BJ (cell line): ENCODE measurements at places on chromosomes 1 and 21.

GRCh38 chr1:3139451-3139852, 70.4 kb downstream of the PRDM16 start:
- no peak for DNase-seq

GRCh38 chr1:225642177-225642576, 10.7 kb downstream of the ENAH start:
- no peak for DNase-seq

- DNase-seq = no peak
These were observed 5.7 kb downstream of the WNT4 start for GRCh38 chr1:22137004-22137720.

DNA sequence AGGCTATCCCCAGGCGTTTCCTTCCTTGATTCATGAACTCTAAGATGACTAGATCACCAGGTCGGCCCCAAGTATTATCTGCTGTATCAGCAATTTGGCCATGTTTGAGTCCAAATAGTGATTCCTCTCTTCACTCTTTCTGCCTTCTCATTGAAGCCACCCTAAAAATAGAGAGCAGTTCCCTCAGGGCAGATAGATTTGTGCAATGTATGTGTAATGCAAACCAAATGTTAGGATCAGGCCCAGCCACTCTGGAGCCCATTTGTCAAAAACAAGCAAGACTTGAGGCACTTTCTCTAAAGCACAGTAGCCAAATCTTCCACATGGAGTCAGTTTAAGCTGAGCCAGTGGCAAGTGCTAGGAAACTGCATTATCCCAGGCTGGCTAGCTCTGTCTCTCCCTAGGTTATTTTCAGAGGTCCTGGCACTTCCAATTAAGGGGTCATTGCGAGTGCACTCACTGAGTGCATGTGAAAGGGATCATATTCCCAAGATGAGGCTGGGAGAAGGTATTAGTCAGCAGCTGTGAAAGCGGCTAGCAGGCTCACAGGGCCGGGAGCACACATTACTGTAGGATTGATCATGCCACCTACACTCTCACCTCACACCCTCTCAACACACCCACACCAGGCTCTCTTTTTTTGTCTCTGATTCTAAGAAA, 97.9 kb upstream of the RAB3GAP2 start:
- peak; percentile 95 for DNase-seq

GRCh38 chr1:117630423-117630998, 24.7 kb downstream of the TENT5C start:
- no peak for DNase-seq

- no peak for DNase-seq
These were observed 40.0 kb downstream of the NTPCR start for GRCh38 chr1:232990176-232991128.

DNA sequence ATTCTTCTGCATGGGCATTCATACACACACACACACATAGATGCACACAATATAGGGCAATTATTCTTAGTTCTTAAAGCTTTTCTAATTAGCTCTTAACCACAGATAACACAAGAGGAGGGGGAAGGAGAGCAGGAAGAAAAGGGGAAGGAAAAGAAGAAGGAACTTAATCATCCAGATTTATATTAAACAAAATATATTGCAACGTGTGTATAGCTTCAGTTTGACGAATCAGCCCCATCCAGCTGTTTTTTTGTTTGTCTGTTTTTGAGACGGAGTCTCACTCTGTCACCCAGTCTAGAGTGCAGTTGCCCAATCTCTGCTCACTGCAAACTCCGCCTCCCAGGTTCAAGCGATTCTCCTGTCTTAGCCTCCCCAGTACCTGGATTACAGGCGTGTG, 21.7 kb upstream of the ANKRD13C start:
- DNase-seq = no peak

GRCh38 chr1:158147869-158148268, 32.8 kb upstream of the CD1D start:
- DNase-seq = no peak

DNA sequence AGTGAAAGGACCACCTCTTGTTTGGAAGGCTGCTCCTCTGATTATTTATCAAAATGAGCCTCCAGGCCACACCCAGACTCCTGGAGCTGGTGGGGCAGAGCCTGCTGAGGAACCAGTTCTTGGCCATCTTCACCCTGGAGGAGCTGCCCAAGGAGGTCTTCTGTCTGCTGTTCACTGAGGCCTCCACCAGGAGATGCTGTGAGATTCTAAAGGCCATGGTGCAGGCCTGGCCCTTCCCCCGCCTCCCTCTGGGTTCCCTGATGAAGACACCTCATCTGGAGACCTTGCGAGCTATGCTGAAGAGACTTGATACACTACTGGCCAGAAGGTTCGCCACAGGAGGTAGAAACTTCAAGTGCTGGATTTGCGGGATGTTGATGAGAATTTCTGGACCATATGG, 61.7 kb upstream of the GJA8 start:
- DNase-seq = no peak

DNA sequence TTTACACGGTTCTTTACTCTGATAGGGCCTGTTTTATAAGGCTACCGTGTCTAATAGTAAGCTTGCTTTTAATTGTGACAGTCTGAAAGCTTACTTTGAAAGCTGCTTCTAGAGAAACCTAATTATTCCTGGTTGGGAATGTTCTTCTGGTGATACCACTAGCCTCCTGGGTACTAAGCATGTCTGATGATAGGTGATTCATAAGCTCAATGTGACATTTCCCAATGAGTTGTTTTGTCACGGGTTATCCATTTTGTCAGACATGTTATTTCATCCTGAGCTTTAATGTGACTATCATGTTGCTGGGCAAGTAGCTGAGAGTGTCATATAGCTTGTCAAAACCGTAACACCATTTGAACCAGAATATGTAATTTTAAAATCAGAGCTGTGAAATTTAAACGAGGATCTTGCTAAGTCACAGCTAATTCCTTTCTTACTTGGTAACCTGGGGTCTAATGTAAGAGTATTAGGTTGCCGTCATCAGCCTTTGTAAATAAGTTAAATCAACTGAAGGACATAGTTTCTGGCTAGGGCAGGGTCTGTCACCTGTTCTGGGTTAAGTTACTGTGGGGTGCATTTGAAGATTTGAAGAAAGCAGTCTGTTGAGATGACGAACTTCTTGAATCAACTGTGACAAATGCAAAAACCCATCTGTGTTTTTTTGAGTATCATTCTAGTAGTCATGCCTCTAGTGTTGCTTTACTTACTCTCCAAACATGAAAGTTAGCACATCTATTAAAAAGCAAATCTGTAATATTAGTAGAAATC, 529.2 kb downstream of the USP25 start:
- DNase-seq = no peak

GRCh38 chr1:47650205-47650604, 212.4 kb downstream of the FOXD2 start:
- peak; percentile 6 for DNase-seq

GRCh38 chr1:231936983-231937775, 310.6 kb downstream of the DISC1 start:
- no peak for DNase-seq

- no peak for DNase-seq
These were observed 124.6 kb downstream of the BACH1 start for GRCh38 chr21:29423099-29423870.

DNA sequence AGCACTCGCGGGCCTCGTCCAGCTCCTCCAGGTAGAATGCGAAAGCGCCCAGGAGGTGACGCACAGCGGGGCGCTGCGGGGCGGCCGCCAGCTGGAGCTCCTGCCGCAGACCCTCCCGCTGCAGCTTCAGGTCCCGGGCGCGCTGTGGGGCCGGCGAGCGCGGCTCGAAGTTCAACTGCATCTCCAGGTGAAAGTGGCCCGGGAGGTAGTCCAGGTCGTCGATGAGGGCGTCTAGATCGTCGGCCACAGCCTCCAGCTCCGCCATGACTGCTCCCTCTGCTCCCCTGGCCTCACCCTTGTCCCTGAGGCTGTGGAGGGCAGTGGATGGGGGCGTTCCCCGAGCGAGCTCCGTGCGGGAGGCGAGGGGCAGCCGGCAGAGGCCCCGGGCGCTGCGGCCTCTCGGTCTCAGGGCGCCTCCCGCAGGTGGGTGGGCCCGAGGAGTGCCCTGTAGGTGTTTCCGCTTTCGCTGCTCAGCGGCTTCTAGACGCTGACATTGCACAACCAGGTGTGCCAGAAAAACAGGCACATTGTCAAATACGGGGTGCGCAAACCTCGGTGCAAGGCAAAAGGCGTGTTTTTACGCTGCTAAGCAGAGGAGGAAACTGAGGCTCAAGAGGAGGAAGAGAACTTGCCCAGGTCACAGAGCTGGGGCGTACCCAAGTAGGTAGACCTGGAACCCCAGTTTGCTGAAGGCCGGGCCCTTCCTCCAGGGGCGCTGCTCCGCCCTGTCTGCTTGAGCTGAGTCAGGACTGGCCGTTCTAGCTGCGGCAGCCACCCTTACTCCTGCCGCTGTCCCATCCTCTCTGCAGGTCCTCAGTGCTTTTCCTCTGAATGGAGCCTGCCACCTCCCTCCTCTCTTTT, at the start of gene TTC22:
Gene TTC22 (minus strand): TSS at position 425 of the 861 bp plus-strand sequence. CDS start 160 bp downstream, at position 265.
- no peak for DNase-seq

- no peak for DNase-seq
These were observed 11.0 kb downstream of the BRINP2 start for GRCh38 chr1:177181631-177182291.

GRCh38 chr1:22246755-22247480, 104.0 kb upstream of the WNT4 start:
- no peak for DNase-seq

DNA sequence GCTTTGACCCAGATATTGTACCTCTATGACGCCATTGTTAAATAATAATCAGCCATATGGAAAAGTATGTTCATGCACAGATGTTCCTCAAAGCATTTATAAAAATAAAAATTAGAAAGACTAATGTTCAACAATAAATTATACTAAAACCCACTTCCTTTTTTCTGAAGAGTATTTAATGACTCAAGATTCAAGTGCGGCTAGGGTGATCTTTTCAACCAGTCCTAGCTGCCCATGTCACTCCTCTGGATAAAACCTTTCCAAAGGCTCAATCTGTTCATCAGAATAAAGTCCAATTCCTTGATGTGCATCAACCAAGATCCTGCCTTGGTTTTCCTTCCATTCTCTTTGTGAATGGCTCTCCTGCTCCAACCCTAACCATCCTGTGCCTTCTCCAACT, 292.0 kb downstream of the VAV3 start:
- no peak for DNase-seq

DNA sequence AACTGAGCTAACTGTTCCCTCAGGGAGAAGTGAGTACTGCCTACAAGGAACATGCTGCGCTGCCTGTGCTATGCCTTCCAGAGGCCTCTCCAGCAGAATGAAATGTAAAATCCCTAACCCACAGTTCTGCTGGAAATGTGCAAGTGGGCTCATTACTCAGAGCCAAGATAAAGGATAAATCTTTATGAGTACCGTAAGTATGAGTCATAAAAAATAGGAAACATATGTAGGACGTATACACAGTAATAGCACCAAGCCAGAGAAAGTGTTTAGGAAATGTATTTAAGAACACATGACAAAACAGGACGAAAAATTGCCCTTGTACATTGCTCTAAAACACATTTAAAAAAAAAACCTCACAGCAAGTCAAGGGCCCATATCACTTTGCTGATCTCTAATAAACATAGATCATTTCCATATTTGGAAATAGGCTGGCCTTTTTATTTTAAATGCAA, 104.6 kb downstream of the TGFBR3 start:
- DNase-seq = peak; percentile 65

DNA sequence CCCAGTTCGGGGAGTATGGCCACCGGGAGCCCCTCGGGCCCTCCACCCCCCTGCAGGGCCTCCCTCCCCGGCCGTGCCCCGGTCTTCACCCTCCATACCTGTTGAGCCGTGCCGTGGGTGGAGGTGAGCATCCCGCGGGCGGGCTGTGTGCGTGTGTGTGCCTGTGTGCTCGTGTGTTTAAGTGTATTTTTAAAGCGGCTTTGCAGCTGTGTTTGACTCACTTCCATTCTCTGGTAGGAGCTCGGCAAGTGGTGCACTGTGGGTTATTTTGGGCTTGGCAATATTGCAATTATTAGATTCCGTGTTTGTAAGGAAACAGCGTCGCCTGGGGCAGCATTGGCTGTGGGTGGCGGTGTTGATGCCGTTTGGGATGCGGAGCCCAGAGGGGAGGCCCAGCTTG, 20.3 kb upstream of the PLCH2 start:
- DNase-seq = no peak

- no peak for DNase-seq
These were observed 1.1 kb downstream of the TSPAN2 start for GRCh38 chr1:115088115-115088778.

DNA sequence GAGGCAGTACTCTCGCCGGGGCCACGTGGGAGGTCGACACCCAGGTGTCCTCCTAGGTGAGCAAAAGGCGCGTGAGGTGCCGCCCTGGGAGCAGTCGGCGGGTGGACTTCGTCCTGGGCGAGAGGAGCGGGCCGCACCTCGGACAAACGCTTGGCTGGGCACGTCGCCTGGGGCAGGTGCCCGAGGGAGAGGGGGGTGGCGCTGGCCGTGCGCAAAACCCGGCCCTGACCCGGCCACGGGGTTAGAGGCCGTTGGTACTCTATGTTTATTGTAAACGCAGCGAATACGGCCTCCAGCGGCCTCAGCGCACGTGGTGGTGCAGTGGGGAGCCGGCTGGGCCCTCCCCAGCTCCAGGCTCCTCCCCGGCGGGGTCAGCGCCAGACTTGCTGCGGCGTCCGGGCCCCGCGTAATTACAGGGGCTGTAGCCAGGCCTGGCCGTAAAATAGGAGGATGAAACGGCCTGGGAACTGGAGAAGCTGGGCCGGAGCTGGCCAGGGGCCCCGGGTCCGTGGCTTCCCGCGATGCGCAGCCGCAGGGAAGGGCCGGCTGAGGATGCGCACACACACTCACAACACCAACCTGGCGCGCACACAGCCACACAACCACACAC, 1.6 kb upstream of the EFNA1 start:
- no peak for DNase-seq

DNA sequence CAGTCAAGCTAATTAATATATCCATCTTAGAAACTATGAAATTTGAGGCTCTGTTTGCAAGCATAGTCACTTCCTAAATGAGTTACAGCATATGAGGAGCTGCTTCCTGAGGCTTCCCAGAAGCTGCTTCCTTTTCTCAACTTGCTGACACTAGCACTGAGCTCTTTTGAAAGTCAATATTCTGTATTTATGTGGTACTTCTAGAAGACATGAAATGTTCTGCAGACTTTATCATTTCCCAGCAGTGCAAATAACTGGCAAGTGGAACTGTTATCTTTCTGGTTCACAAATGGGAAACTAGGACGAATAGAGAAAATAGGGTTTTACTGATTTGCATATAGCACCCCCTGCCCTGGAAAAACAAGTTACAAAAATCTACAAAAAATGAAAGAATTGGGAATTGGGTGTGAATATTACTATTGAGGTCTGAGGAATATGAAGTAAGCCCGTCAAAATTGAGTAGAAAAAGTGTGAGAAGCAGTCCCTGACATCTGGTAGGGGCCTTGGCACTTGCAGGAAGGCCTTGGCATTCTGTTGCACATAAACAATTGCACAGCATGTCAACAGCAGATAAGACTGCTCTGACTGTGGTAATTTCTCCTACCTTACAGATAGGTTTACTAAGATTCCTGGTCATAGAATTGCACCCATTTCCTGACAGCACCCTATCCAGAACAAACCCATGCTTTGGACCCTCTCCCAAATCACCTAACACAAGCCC, 7.1 kb downstream of the GIPC2 start:
- DNase-seq = no peak

GRCh38 chr1:206472024-206472423, 1.7 kb downstream of the IKBKE start:
- DNase-seq = no peak

- no peak for DNase-seq
These were observed 21.3 kb downstream of the RRP1 start for GRCh38 chr21:43810505-43811261.

- DNase-seq = peak; percentile 64
These were observed 145.6 kb downstream of the FMN2 start for GRCh38 chr1:240237305-240237721.

GRCh38 chr1:61174060-61174795, 91.9 kb downstream of the NFIA start:
- DNase-seq = no peak

- DNase-seq = peak; percentile 23
These were observed 20.5 kb upstream of the RNF186 start for GRCh38 chr1:19835578-19835977.
